ENCODE measurements at places on chromosomes 4 and X. TPM values are rescaled to one million over a fixed set of nuclear protein-coding genes. Genes with fewer than 3 reads are reported as not detected.

The TENM3 gene
- 59.7 TPM for total RNA-seq

The SPP1 gene
- total RNA-seq, result 56.6 TPM

GRCh38 chrX:45524296-45524695 lies 323.6 kb upstream of the DIPK2B start:
- DNase-seq, result no peak

- no peak for DNase-seq
These were observed 770.1 kb upstream of the GALNTL6 start for GRCh38 chr4:171042989-171043524.

GRCh38 chrX:74505437-74505836 lies 84.1 kb downstream of the SLC16A2 start:
- no peak for DNase-seq

DNA sequence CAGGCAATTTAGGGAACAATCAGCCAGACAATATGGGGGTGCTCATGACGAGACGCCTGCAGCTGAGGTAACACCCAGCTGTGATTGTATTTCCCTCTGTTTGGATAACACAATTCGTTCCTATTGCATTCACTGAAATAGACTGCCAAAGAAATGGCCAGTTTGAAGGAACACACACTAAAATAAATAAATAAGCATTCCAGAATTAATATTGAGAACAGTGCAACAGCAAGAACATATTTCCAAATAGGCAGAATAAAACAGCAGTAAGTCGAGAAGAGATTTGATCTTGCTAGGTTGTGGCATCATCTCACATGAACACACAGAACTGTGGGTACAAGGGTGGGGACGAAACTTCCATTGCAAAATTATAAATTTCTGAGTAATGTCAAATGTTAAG lies 133.5 kb upstream of the FAM47B start:
- no peak for DNase-seq

- no peak for DNase-seq
These were observed 9.2 kb downstream of the PALLD start for GRCh38 chr4:168506014-168506413.

The EREG gene
- total RNA-seq, result 0.09 TPM

The RHOXF1 gene
- not detected for total RNA-seq

The PRSS12 gene
- total RNA-seq, result 14.1 TPM

The NMU gene
- total RNA-seq, result 43.5 TPM

DNA sequence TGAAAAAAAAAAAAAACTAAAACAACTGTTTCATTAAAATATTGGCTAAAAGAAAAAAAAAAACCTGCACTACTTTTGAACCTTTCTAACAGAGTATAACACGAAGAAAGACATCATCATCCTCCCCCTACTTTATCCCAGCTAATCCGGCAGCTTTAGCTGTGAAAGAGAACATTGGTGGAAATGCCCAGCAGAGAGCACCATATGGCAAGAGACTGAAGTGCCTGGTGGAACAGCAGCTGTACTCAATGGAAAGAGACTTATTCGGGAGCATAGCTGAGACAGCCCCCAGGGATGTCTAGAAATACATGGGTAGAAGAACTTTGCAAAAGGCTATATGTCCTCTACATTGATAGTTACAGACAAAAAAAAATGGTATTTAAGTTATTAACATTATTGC lies 30.3 kb downstream of the STPG2 start:
- no peak for DNase-seq

DNA sequence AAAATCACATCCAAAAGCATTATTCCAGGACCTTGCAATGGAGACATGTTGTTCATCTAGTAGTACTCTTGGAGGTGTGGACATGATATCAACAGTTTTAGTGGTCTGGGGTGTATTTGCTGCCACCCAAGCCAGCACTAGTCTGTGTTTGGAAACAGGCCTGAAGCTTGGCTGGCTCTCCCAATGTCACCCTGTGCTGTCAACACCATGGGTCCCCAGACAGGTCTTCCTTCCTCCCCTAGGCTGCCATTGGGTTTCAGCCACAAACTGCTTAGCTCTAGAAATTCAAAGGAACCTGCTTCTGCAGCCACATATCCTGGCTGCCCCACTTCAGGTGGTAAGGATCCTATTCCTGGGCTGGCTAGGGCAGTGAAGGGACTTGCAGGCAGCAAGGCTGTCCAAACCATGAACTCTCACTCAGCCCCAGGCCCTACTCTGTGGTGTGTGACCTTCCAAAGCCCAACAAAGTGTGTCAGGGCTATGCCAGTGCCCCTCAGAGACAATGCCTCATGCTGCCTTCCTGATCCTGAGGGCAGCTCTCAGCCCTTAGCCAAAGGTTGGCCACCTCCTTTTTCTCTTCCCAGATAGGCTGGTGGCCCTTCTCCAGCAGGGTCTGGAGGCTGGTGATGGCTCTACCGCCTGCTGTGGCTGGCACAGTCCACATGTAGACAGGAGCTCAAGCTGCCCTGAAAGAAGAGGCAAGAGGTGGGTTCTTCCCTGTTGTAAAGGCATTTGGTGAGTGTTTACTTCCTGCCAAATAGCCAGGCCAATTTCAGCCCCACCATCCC lies 18.3 kb downstream of the AMER1 start:
- DNase-seq, result no peak

DNA sequence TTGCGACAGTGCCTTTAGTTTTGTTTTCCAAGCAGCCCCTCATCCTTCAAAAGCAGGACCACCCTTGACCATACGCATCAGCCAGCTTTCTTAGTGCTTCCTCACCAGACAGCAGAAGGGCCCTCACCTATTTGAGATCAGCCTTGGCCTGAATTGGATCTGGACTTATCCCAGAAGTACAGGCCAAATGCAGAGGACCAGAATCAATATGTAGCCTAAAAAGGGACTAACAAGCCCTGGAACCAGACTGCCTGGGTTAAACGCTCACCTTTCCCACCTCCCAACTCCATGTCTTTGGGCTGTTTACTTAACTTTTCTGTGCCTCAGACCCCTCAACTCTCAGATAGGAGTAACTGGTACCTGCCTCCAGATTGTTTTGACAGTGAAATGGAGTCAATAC lies 77.7 kb upstream of the ATP6AP2 start:
- no peak for DNase-seq

The PCDH10 gene
- total RNA-seq, result 13.9 TPM
